ENCODE measurements at places on chromosomes 2 and 18. TPM values are rescaled to one million over a fixed set of nuclear protein-coding genes. Genes with fewer than 3 reads are reported as not detected.

GRCh38 chr2:169141713-169142352 is 72.5 kb downstream of the DHRS9 start:
- H3K27me3 ChIP-seq: no peaks in the 10 kb centered on the region
- peaks cover 21% of the 10 kb centered on the region for H3K36me3 ChIP-seq
- peak; percentile 24 for DNase-seq
- H3K4me1 ChIP-seq: peaks cover 8% of the 10 kb centered on the region

- H3K4me3 ChIP-seq: no peak overlapping the region
- no peaks in the 10 kb centered on the region for H3K4me1 ChIP-seq
- no peak overlapping the region for H3K27ac ChIP-seq
- no peak for DNase-seq
These were observed 145.1 kb upstream of the CDH19 start for GRCh38 chr18:66749030-66749429.

DNA sequence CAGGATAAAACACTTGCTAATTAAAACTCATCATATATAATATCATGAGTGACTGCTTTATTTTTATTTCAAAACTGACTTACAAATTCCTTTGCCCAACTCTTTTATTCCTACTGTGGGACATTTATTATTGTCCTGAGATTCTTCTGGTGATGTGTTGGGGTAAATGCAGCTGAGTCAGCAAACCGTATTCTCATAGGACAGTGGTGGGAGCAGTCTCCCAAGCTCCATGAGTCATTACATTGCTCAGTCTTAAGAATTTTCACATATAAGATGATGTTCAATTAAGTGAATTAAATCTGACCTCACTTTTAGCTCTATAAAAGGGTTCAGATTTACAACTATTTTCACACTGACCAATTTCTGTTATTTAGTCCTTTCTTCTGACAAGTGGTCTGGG is 1530.7 kb downstream of the LRP1B start:
- H3K36me3 ChIP-seq: no peaks in the 10 kb centered on the region
- peaks cover 3% of the 10 kb centered on the region for H3K4me1 ChIP-seq
- H3K4me3 ChIP-seq: no peak overlapping the region
- H3K27ac ChIP-seq: no peak overlapping the region

Gene ALPP
- total RNA-seq: not detected

Gene C1QL2
- total RNA-seq: 0.14 TPM

GRCh38 chr2:201831469-201831868 is 25.1 kb downstream of the CDK15 start:
- DNase-seq: no peak
- no peaks in the 10 kb centered on the region for H3K4me1 ChIP-seq
- H3K27ac ChIP-seq: no peak overlapping the region

Gene ASB18
- total RNA-seq: not detected

Gene TBR1
- not detected for total RNA-seq

All from progenitor cell of endocrine pancreas (in vitro differentiated cells).